NCI-H1092 (cell line): ENCODE measurements at places on chromosomes 16 and 17.

DNA sequence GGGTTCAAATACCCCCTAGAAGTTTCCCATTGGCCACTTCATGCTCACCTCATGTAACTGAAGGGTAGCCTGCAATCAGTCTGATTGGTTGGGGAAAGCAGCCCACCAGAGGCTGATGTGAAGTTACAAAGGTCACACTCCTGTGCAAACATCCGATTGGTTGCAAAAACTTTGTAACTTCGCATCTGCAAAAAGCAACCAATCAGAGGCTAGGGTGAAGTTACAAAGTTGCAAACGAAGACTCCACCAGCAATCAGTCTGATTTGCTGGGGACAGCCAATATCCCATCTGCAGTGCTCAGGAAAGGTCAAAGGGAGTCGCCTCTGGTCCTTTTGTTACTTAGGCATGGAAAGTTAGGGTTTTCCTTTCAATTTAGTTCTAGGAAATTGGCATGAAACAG lies 40.1 kb downstream of the TAOK1 start:
- DNase-seq, result no peak

DNA sequence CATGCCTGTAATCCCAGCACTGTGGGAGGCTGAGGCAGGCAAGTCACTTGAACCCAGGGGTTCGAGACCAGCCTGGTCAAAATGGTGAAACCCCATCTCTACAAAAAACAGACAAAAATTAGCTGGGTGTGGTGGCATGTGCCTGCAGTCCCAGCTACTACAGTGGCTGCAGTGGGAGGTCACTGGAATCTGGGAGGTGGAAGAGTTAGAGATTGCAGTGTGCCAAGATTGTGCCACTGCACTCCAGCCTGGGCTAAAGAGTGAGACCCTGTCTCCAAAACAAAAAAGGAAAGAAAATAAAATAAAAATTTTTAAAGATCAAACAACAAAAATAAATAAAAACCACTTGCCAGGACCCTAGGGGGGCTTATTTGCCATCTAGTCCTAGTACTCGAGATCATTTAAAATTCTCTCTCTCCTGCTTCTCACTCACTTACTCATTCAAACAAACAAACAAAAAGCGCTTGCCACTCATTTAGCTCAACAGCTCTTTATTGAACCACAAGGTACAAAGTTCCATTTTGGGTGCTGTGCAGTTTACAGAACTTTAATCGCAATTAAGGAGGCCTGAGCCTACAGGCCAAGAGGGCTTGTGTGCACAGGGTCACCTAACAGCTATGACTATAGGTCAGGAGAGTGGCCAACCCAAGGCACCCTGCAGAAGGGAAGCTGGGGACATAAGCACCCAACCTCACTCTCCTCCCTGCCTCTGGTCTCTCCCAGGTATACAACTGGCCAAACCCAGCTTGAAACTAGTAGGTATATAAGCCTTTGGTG lies 4.4 kb downstream of the CHD9NB start:
- DNase-seq, result no peak

- DNase-seq, result peak; percentile 2
Observed at GRCh38 chr17:73427198-73427597, 115.4 kb upstream of the CDC42EP4 start.

DNA sequence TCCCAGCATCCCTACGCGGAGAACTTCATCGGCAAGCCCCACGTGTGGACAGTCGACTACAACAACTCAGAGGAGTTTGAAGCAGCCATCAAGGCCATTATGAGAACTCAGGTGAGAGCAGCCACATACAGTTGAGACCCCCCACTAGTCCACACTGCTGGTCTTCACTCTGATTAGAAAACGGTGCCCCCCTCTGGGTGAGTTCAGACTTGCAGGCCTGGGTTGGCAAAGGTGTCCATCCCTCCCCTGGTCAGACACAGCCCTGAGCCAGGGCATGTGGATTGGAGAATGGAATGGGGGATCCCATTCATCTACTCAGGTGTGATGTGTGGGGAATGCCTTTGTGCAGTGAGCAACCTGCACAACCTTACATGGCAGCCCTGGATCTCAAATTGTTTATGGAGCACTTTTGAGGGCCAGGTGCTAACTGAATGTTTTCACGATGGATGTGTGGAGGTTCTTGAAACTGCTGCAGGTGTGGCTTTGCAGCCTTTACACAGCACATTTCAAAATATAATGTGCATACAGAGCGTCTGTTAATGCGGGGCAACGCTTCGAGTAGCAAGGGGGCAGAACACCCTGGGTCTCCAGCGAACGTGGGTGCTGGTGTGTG lies 72.6 kb downstream of the MGAT5B start:
- no peak for DNase-seq

GRCh38 chr17:73801455-73802100 lies 157.3 kb upstream of the SDK2 start:
- peak; percentile 44 for DNase-seq

- no peak for DNase-seq
Observed at GRCh38 chr16:57277586-57277985, 6.9 kb downstream of the PLLP start.

- no peak for DNase-seq
Observed at GRCh38 chr17:4583782-4584100, 588 bp upstream of the SMTNL2 start.

DNA sequence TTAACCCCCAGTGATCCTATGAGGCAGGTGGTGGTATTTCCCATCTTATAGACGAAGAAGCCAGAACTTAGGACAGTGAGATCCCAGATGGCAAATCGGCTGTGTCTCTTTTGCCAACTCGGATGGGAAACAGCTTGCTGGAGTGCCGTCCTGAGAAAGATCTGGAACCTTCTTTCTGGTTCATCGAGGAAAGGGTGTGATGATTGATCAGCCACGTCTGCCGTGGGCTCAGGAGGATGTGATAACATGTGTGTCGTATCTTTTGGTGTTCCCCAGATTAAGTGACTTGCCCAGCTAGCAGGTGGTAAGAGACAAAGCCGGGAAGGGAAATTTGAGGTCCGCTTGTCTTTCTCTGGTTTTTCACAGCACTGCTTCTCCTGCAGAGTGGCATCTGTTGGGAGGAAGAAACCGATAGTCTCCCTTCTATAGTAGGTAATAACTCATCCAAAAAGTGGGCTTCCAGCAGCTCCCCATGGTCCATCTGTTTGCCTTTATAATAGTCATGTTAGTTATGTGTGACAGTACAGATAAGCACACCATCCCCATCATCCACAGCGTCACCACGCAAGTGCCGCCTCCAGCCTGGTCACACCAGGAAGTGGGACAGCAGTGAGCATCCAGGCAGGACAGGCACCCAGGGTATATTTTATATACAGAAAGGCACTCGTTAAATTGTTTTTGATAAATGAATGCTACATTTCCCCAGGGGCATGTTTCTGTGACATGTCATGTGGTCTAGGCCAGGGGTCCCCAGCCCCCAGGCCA lies 175.5 kb downstream of the KATNIP start:
- DNase-seq, result no peak

DNA sequence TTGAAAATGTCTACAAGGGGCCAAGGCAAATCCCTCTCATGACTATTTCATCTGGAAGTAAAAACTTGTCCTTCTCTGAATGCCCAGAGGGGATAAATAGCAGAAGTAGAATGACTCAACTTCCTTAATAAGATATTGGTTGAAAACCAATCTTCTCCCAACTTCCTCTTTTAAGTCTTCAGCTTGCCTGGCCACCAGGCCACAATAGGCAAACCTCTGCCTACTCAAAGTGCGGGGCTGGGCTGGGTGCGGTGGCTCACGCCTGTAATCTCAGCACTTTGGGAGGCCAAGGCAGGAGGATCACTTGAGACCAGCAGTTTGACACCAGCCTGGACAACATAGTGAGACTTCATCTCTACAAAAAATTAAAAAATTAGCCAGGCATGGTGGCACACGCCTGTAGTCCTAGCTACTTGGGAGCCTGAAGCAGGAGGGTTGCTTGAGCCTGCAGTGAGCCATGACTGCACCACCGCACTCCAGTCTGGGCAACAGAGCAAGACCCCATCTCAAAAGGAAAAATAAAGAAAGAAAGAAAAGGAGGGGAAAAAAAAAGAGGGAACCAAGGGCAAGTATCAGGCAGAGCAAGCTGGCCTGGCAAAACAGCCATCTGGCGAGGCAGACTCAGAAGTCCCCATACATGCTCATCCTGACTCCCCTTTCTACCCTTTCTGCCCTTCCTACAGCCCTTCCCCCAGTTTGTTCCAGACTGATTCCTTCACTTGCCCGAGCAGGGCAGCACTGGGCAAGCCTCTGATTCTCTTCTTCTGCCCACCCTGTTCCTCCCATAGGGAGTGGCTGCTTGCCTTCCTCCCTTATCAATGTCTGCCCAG lies 20.6 kb downstream of the MAP3K14 start:
- no peak for DNase-seq

DNA sequence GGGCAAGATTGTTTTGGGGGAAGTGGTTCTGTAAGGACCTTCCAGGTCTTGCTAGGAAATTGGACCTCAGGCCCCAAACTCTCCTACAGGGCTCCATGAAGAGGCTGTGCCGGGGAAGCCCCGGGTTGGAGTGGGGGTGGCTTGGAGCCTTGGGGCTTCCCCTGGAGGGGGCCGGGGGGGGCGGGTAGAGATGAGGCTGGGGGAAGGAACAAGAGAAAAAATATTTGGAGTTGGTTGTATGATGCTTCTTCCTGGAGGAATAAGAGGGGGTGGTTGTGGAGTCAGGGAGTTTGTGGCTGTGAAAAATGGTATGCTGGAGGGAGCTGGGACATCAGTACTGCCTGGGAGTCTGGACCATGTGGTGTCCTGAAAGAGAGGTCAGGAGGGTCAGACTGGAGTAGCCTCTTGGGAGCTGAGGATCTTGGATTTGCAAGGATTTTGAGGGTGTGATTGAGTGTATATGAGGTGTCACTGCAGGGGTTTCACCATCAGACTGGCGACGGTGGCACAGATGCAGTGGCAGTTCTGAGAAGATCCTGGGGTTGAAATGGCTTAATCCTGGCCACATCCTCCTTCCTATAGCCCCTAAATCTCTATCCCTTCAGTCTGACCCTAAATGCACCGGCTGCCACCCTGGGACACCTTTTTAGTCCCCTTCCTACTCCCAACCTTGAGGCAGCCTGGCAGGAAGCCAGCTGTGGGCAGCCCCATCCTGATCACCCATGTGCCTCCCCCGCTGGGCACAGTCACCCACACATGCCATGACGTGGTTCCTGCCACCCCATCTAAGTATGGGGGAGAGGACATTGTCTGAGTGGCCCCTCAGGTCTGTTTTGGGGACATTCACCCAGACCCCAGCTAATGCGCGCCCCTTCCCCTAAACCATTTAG lies 10.9 kb downstream of the RARA start:
- DNase-seq, result no peak

DNA sequence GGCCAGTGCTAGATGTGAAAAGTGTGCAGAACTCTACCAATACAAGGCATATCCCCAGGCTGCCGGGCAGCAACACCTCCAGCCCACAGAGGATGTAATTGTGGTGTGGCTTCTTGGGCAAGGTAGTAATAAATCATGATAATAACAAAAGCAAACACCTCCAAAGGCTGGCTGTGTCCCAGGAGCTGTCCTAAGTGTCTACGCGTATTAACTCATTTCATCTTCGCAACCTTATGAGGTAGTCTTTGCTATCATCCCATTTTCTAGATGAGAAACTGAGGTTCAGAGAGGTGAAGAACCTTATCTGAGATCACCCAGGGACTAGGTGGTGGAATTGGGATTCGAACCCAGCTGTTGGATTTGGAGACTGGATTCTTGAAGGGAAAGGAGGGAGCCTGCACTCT lies 5.3 kb downstream of the PDK2 start:
- DNase-seq, result no peak

DNA sequence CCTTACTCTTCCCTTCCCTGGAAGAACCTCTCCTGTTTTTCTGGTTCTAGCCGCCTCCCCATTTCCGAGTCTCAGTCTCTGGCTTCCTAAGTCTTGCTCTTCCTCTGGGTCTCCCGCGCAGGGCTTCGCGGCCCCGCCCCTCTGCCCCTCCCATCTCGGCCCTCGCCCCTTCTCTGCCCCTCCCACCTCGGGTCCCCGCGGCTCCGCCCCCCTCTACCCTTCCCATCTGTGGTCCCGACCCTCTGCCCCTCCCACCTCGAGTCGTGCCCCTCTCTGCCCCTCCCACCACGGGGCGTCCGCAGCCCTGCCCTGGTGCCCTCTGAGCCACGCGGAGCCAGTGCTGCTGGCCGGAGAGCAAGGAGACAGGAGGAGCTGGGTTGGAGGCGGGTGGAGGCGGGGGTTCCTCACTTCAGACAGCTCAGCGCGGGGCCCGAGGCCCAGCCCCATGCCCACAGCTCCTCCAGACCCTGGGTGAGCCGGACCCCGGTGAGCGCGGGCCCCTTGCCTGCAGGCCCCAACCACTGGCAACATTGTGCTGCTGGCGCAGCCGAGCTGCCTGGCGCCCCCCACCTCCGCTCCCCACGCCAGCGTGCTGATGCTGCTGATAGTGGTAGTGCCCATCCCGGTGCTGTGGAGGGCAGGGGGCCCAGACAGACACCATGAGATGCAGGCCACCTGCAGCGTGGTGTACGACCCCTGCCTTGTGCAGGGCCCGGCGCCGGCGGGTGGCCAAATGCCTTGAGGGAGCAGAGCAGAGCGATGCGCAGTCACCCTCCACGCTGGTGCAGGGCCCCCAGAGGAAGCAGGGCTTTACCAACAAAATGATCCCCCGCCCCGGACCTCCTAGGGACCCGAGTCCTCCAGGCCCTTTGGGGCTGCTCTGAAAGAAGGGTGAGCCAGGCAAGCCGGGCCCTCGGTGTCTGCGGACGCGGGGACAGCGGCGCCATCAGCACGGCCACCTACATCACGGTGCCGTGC lies 2115.3 kb downstream of the TP53TG3F start:
- no peak for DNase-seq

GRCh38 chr17:65039336-65039988 lies 17.1 kb downstream of the GNA13 start:
- no peak for DNase-seq

- no peak for DNase-seq
Observed at GRCh38 chr16:15686287-15686686, 36.2 kb downstream of the NDE1 start.

- no peak for DNase-seq
Observed at GRCh38 chr16:11615748-11616447, 29.2 kb upstream of the LITAF start.

GRCh38 chr17:15185625-15185991 lies 79.5 kb downstream of the PMP22 start:
- no peak for DNase-seq

GRCh38 chr17:81998691-81999438 lies 21.4 kb downstream of the ASPSCR1 start:
- no peak for DNase-seq

DNA sequence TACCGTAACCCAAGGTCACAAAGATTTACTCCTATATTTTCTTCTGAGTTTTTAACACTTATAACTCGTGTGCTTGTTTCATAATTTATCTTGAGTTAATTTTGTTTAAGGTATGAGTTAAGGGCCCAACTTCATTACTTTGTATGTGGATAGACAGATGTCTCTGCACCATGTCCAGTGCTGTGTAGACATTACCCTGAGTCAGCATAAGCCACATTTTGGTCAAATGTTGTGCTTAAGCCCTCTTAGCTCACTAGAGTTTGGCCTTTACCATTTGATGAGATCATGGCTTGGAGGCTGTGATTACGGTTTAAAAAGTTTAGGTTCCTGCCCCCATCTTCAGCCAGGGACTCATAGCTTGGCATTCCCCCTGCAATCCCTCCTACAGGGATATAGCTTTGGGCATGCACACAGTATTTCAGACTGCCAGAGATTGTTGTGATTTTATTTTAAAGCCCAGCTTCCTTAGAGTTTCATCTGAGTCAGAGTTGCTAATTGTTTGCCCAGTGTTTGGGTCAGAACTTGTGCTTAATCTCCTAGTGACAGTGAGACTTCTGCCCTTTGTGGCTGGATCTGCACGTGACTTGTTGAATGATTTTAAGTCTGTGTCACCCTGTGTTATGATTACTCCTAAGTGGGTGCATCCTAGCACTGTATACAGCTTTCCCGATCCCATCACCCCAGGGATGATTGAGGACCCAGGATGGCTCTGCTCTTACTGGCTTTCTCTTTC lies 393.1 kb downstream of the CNTNAP4 start:
- DNase-seq, result no peak
